ENCODE measurements at places on chromosomes 6 and 20.

- no peak for DNase-seq
These were observed 20.0 kb downstream of the HLA-B start for GRCh38 chr6:31336896-31337496.

- DNase-seq: no peak
These were observed 111.7 kb downstream of the TRERF1 start for GRCh38 chr6:42339991-42340401.

GRCh38 chr6:151179321-151179720 is 60.4 kb upstream of the AKAP12 start:
- DNase-seq: no peak

- no peak for DNase-seq
These were observed 72.8 kb downstream of the KIF13A start for GRCh38 chr6:17914651-17915050.

- DNase-seq: no peak
These were observed 40.9 kb upstream of the FAM83D start for GRCh38 chr20:38885357-38885756.

DNA sequence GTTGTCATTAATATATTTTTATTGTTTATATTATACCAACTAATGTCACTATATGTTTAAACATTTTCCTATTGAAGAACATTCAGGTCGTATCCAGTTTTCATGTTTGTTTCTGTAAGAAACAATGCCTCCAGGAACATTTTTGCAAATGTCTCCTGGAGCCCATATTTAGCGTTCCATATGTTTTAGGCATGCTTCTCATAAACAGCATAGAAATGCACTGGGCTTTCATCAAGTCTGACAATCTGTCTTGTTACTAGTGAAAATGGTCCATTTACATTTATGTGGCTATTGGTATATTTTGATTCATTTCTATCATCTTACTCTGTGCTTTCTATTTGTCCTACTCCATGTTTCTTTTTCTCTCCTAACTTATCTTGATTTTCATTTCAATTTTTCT is 431.7 kb downstream of the TFAP2A start:
- DNase-seq: no peak

DNA sequence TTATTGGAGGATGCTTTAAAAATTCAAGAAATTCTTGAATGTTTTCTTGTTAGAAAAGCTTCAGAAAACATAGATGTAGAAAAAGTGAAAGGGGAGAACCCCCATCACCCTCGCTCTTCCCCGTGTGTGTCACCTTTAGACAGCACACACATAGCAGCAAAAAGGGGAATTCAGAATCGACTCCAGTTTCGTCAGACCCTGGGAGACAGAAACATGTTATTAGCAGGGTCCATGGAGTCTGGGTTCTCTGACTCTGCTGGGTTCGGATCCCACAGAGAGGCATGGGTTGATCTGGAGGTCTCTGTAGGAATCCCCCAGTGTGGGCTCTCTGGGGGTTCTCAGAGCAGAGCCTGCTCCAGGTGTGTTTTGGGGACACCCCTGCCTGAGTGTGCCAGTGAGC is 43.7 kb downstream of the ARHGAP40 start:
- no peak for DNase-seq

- no peak for DNase-seq
These were observed 926.6 kb downstream of the TBC1D32 start for GRCh38 chr6:120407696-120408095.

DNA sequence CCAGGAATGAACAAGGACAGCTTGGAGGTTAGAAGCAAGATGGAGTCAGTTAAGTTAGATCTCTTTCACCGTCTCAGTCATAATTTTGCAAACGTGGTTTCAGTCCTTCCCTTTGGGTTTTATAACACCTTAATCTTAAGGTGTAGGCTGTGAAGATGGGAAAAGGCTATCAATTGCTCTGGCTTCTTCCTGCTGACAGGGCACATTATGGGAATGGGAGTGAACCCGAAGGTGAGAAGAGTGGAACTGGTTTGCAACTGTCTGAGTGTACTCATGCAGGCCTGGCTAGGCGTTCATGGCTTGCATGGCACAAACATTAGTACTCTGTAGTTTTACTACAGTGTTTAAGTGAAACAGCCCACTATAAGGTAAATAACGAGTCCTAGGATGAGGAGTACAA is 9.4 kb downstream of the TAF8 start:
- DNase-seq: no peak

DNA sequence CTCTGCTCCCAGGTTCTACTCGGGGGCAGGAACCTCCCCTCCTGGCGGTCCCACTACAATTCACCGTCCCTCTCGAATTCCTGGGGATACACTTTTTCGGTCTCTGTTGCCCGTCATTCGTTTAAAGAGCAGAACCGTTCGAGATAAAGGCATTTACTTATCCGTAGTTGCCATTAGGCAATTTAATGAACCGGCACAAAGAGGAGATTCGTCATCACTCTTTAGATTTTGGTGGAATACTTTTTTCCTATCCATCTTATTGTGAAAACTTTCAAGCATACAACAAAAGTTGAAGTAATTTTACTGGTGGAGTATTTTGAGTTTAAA is 1.2 kb upstream of the CD24 start:
- no peak for DNase-seq

DNA sequence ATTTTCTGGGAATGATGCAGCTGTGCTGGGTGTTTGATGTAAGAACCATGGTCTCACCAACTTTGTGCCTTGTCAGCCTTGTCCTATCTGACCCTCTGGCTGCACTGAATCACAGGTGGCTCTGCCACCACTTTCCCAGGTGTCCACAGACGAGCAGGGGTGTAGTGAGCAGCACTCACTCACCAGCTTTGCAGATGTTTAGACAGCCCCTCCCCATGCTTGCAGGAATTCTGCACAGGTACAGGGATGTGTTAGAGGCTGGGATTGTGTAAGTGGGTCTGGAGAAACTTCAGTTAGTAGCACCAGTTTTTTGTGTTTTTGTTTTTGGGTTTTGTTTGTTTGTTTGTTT is 88.2 kb upstream of the NAA20 start:
- DNase-seq: no peak

- peak; percentile 77 for DNase-seq
These were observed at the start of gene RAB32 for GRCh38 chr6:146543211-146543939. RAB32 (plus strand) TSS chr6:146543833; CDS start chr6:146543872, 39 bp downstream.

DNA sequence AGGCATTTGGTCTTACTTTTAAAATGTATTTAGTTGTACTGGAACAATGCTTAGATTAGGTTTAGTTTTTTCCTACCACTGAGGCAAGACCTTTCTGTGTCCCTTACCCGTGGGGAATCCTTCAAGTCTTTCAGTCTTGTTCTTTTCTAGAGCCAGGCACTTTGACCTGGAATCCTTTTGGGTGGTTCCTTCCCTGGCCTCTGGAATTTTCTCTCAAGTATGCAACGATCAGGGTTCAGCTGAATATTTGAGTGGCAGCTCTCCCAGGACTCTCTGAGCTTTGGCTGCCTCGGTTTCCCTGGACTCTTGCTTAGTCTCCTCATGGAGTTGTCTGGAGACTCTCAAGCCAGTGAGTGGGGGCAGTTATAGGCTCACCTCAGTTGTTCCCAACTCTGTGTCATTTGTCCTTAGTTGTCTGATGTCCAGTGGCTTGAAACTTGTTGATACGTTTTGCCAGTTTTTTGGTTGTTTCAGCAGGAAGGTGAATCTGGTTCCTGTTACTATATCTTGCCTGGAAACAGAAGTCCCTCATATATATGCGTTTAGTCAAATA is 118.1 kb downstream of the QKI start:
- no peak for DNase-seq

DNA sequence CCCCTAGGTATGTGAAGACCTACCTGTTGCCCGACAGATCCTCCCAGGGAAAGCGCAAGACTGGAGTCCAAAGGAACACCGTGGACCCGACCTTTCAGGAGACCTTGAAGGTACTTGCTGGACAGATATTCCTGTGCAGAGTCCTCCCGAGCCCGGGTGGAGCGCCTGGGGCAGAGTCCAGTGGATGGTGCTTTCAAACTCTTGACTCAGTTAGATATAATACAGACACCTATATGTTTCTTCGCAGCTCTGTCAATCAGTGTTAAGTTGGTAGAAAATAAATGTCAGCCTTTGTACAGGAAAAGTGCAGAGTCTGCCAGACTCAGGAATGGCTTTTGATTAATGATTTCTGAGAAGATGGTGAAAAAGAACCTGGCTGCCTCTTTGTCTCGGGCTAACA is 67.2 kb downstream of the EZR start:
- DNase-seq: no peak

GRCh38 chr6:12196326-12196936 is 93.7 kb upstream of the EDN1 start:
- no peak for DNase-seq

DNA sequence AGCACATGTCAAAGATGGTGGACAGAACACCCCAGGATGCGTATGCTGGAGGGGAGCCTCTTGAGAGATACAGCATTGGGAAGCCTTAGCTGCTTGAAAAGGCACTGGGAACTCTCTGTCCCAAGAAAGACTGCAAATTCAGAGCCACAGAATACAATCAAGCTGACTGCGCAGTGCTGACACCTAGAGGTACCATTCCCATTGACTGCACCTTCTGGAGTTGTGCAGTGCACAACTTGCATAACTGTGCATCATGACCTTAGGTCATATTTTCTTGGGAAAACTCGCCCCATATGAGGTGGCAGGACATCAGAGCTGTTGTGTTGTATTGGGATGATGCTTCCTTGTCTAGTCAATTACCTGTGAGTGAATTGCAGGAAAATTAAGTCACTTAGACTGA is 646.5 kb upstream of the NOX3 start:
- DNase-seq: no peak

DNA sequence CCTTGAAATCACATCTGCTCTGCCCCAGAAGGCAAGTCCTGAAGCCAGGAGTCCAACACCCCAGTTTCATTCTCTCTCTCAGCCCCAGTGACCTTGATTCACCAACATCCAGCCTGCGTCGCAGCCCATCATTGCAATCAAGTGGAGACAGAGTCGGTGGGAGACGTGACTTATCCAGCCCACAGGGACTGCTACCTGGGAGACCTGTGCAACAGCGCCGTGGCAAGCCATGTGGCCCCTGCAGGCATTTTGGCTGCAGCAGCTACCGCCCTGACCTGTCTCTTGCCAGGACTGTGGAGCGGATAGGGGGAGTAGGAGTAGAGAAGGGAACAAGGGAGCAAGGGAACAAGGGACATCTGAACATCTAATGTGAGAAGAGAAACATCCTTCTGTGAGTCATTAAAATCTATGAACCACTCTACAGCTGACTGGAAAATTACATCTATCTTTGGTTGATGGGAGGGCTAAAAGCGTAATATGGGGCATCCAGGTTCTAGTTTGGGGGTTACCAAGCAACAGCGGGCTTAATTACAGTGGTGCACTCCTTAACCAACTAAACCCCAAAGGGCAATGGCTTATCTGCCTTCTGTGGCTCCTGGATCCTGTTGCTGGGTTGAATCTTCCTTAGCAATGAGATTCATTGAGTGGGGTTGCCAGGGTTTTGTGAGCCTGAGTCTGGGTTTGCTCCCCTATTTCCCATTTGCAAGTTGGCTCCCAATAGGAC is 2.5 kb downstream of the LY6G6D start:
- no peak for DNase-seq

- no peak for DNase-seq
These were observed 14.0 kb downstream of the DPPA5 start for GRCh38 chr6:73340048-73340447.

GRCh38 chr6:12033770-12034169 is 21.7 kb downstream of the HIVEP1 start:
- DNase-seq: no peak

- DNase-seq: no peak
These were observed 545 bp upstream of the VSX1 start for GRCh38 chr20:25082498-25082873.

DNA sequence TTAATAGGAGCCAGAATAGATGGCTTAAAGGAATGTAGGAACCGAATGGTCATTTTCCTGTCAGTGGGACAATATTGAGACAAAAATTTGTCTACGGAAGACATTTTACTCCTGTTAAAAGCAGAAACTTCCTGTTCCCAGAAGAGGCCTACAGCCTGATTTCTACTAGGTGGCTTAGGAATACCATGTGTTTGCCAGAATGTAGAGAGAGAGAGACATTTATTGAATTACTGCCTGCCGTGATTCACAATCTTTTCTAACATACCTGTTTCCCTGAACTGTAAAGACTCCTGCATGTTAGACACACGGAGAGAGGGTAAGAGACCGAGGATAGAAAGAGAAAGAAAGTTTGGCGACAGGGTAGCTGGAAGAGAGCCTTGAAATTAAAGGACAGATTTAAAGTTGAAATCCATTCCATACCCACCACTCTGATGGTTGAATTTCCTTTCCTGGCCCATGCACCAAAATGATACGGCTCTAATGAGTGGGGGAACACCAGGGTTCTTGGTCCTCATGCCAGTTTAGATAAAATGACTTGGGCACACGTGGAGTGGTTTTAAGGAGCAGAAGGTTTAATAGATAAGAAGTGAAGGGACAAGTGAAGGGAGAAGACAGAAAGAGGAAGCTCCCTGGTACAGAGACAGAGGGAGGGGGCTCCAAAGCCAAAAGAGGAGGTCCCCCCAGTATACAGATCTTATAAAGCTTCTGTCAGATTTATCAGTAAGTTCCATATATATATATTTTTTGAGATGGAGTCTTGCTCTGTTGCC is 22.5 kb downstream of the NCOA3 start:
- no peak for DNase-seq

DNA sequence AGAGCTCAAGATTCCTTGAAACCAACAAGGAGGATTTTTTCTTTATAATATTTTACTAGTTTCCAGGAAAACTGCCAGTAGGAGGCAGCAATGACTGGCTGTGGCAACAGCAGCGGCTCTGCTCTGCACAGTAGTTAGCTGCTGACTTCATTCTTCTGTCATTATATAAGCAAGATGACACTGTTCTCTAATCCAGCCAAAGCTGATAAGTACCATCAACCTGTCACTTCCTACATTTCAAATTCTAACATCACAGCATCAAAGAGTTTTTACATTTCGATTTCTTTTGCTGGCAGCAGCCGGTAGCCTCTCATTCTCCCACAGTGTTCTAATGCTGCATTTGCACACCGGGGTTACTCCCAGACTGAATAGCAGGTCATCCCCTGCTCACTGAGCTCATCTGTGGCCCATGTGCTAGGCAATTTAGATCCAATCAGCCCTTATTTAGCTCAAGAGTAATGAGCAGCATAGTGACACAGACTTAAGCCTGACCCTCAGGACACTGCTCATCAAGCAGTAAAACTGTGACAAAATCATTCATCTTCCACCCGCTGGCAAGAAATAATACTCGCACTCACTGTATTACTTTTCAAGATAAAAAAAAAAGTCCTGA is 67.8 kb downstream of the MMS22L start:
- DNase-seq: no peak

GRCh38 chr6:14144678-14145113 is 27.1 kb downstream of the CD83 start:
- DNase-seq: peak; percentile 74

GRCh38 chr6:83044091-83044768 is 21.4 kb downstream of the UBE3D start:
- DNase-seq: no peak

Data from liver (tissue), 10 donors.